ENCODE measurements at places on chromosomes 7 and 10.

- DNase-seq: no peak
Observed at GRCh38 chr7:4737300-4737699, 38.1 kb upstream of the AP5Z1 start.

- no peak for DNase-seq
Observed at GRCh38 chr7:39507866-39508551, 58.2 kb upstream of the YAE1 start.

- DNase-seq: no peak
Observed at GRCh38 chr10:49189422-49189821, 1.2 kb upstream of the TMEM273 start.

DNA sequence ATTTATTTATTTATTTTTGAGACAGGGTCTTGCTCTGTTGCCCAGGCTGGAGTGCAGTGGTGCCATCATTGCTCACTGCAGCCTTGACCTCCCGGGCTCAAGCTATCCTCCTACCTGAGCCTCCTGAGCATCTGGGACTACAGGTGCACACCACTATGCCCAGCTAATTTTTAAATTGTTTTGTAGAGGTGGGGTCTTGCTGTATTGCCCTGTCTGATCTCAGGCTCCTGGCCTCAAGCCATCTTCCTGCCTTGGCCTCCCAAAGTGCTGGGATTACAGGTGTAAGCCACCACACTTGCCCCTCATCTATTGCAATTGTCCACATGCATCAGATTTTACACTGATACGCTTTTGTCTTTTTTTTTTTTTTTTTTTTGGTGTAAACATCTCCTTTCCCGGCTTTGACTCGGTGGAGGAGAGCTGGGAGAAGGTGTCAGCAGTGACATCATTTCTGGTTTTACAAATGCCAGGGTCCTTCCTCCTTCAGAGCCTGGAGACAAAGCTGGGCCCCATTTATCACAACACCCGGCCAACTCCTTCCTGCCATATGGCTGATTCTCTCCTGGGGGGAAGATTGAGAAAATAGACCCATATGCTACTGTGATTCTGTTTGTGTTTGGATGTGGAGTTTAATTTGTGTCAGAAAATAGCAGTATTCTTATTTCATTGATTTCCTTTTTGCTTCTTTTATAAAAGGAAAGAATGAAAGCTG is 61.3 kb downstream of the GALNT17 start:
- DNase-seq: no peak

DNA sequence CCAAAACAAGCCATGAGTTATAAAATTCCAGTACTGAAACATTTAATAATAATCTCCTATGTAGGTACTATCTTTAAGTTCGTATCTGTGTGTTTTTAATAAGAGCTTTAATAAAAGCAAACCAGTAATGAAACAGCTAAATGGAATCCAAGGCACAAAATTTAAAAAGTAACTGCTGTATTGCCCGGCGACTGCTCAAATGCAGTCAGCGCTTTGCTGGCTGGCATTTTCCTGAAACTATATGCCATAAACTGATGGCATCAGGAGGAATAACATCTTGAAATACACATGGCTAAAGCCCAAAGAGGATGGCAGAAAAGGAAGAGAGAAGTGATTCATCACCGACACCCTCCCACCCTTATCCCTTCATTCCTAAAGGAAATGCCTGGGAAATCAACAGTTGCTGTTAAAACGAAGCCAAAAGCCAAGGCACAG is 133.1 kb downstream of the CUBN start:
- DNase-seq: no peak

DNA sequence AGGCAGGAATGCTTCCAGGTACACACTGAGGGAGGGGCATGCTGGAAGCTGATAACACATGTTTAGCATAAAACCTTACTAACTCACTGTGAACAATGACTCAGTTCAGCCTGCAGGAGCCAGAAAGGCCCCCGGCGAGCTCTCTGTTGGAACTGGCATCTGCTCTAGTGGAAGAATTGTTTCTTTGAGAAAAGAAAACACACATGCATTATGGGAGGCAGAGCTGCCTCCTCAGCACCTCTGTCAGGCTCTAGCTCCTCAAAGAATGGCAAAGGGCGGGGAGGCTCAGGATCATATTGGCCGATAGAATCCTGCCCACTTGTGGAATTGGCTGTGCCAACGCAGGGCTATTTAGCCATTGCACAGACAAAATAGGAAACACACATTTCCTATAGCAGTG is 338.3 kb downstream of the CXCL12 start:
- DNase-seq: no peak

DNA sequence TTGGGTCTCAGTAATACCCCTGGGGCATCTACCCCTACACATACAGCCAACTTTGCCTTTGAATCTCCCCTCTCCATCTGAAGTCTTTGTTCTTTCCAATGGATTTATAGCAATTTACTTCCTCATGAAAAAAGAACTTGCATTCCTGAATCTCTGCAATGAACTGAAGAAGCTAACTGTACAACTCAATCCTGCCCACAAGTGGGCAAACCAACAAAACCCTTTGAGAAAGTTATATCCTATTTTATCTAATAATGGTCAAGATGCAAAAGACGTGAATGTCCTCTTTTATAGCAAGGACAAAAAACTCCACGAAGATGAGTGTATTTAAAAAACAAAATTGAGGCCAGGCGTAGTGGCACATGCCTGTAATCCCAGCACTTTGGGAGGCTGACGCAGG is 991.3 kb downstream of the LRMDA start:
- no peak for DNase-seq

GRCh38 chr10:48494073-48494472 is 110.8 kb downstream of the ARHGAP22 start:
- no peak for DNase-seq

Data from RKO (cell line).